ENCODE measurements at places on chromosomes 16 and 17.

DNA sequence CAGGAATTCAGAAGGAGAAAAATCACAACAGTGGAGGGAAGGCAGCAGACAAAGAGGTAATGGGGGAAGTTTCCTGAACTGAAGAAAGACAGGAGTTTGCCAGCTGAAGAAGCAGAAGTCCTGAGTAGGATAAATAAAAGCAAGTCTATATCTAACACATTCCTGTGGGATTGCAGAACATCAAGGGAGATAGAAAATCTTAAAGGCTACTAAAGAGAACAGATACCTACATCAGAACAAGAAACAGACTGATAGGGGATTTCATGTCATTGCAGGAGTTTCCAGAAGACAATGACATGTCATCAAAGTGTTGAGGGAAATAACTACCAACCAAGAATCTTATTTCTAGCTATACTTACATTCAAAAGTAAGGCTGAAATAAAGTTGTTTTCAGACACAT lies 21.3 kb upstream of the CRYBA1 start:
- no peak for DNase-seq

DNA sequence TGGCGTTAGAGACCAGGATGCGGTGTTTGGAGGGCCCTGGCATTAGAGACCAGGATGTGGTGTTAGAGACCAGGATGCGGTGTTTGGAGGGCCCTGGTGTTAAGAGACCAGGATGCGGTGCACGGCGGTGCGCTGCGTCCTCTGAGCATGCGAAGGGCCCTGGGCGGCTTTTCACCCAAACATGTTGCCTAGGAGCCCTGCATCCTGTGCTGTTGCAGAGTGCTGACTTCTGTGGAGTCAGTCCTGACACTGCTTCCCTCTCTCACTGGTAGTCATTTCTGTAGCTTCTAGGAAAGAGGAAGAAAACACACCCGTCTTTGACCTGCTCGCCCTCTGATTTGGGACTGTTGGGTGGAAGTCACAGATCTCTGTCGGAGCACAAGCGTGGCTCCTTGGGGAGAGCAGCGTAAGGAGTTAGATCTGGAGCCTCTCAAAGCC lies 141.2 kb downstream of the LAT start:
- no peak for DNase-seq

DNA sequence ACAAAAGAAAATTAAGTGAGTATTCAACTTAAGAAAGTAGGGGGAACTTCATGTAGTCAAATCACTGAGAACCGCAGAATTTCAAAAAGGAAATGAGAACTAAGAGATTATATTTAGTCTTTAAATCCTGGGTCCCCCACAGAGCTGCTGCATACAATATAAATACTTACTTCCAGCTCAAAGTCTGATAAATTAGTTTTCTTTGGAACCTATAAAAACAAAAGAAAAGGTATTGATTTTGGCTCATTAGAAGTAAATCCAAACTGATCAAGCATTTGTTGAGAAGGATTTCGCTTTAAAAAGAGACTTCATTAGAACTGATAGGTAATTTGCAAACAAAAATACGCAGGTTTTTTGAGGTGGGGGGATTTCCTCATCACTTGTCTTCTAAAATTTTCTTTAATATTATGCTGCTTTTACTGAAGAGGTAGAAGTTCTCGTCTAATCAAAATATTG lies 21.9 kb downstream of the PARN start:
- DNase-seq = no peak

GRCh38 chr16:50251375-50252081 lies 14.8 kb upstream of the ADCY7 start:
- no peak for DNase-seq

DNA sequence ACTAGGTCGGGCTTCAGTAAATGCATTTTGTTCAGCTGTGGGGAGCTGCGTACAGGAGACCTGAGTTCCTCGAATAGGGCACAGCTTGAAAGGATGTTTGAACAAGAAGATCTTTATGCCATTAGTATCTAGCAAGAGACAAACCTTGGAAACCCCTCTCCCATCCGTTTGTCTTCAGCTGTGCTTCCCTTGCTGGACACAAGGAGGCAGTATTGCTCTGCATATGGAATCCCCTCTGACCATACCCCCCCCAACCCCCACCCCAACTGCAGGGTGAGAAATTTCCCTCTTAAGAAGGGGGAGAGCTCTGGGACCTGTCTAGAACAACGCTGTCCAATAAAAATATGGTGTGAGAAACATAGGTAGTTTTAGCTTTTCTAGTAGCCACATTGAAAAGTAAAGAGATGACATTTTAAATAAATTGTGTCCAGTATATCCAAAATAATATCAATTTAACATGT lies 1.6 kb downstream of the MRM1 start:
- peak; percentile 53 for DNase-seq

- no peak for DNase-seq
Observed at GRCh38 chr17:65628644-65629036, 67.2 kb upstream of the AXIN2 start.

- no peak for DNase-seq
Observed at GRCh38 chr16:55035029-55035428, 104.4 kb downstream of the IRX5 start.

- no peak for DNase-seq
Observed at GRCh38 chr16:8355675-8356074, 234.6 kb downstream of the TMEM114 start.

- DNase-seq = peak; percentile 7
Observed at GRCh38 chr17:58088624-58089023, 5.4 kb downstream of the DYNLL2 start.

All from foreskin melanocyte (primary cell).